Naive thymus-derived CD8-positive, alpha-beta T cell (primary cell): ENCODE measurements at places on chromosomes 3 and 15.

- no peak for DNase-seq
Observed at GRCh38 chr3:131782751-131783150, 252.1 kb downstream of the CPNE4 start.

DNA sequence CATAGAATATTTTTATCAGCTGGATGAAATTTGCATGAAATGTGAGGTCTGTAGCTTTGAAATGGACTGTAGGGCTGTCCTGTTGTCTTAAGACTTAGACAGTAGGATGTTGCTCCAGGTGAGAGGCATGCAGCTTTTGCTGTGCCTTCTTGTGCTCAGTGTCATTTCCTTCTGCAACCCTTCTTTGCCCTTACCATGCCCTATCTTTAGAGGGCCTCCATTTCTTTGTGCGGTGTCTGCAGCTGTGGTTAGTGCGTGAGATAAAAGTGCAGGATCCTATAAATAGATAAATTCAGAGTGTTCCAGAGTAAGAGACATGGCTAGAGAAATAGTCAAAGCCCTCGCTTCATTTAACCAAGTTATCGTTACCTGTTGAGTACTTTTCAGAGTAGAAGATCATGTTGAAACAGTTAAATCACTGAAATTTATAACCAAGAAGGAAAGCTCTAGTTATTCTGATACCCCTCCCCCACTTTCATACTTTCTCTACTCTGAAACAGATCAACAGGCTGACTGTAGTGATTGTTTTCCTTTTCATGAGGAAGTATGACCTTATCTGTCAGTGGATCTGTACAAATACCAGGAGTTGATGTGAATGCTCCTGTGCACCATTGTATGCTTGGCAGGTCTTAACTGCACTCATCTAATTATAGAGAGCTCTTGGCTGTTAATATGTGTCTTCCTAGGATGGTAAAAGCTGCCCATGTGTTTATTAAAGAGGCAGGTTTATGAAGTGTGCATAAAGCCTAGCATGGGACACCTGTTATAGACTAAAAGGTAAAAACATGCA, 18.2 kb downstream of the EIF3J start:
- no peak for DNase-seq

DNA sequence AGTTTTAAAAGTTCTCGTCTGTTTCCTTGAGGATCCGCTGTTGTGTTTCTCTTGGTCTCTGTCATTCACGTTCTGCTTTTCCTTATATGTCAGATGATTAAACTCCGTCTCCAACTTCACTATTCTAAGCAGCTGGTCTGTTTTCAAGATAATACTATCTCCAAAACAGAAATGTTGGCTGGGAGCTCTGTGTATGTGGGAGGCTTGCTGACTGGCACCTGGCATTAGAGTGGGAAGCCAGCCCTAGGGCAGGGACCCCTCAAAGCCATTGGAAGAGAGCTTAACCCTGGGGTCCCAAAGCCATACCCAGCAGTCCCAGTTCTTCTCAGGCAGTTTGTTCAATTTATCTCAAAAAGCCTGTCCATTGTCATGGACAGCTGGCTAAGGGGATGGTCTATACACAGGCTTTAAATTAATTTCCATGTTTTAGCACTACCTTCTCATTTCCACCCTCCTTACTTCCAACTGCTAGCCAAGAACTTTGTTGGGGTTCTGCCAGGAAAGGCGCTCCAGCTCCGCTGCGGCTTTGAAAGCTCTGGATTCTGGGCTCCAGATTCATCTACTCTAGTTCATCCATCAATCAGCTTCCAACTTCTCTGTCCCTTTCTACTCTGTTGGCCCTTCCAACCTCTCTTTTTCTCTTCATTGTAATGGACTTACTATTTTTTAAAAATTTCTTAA, 9.2 kb downstream of the BTBD1 start:
- no peak for DNase-seq

DNA sequence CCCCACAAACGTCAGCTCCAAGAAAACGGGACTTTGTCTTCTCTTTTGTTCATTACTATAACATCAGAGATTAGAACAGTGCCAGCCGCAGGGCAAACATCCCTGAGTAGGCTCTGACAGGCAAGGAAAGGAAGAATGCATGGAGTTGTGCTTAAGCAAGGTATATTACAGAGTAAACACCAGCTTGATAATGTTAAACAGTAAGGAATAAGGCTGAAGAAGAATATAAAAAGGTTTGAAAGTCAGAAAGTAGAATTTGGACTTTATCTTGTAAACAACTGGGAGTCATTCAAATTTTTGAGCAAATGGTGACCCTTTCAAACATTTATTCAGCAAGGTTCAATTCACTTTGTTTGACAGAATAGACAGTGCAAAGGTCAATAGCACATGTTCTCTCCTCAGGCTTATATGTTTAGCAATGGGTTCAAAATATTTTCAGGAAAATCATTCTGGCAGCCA, 11.0 kb downstream of the GABPB1 start:
- DNase-seq: no peak

- no peak for DNase-seq
Observed at GRCh38 chr3:11155341-11156025, 1.2 kb downstream of the HRH1 start.
